ENCODE measurements at places on chromosomes 4 and X.

- DNase-seq: no peak
These were observed 44.3 kb downstream of the RASGEF1B start for GRCh38 chr4:81427344-81427821.

DNA sequence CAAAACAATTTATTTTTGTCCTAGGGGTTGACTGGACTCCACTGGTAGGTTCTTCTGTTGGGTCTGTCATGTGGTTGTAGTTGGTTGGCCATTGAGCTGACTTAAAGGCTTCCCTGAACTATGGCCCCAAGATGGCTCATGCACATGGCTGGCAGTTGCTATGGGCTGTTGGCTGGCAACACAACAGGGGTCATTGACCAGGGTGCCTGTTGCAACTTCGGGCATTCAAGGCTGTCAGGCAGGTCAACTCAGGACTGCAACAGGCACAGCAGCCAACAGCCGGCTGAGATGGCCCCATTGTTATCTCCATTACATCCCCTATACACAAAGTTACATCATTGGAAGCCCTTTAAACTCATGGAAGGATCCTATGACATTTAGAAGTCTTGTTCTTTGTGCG is 109.7 kb upstream of the CPEB2 start:
- no peak for DNase-seq

- no peak for DNase-seq
These were observed 26.0 kb downstream of the CAPN6 start for GRCh38 chrX:111244235-111244750.

GRCh38 chrX:132270699-132271098 is 51.5 kb upstream of the RAP2C start:
- no peak for DNase-seq

DNA sequence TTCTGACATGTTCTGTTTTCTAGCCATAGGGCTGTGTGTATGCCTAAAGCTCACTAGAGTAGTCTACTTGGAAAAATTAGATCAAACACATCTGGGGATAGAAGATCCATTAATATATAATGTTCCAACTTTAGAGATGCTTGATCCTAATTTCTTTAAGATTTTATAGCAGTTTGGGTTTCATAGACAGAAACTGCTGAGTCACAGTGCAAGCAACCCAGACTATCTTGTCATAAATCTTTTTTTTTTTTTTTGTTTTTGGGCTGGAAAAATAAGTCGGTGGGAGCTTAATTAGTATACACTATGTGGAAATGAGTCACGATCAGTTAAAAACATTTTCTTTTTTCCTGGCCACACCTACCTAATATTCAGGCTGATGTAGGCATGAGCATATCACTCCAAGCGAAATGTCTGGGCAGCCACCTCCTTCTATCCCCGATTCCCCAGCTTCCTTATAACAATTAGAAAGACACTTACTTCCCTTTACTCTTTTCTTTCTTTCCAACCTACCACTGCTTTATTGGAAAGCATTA is 58.2 kb upstream of the CASK start:
- no peak for DNase-seq

DNA sequence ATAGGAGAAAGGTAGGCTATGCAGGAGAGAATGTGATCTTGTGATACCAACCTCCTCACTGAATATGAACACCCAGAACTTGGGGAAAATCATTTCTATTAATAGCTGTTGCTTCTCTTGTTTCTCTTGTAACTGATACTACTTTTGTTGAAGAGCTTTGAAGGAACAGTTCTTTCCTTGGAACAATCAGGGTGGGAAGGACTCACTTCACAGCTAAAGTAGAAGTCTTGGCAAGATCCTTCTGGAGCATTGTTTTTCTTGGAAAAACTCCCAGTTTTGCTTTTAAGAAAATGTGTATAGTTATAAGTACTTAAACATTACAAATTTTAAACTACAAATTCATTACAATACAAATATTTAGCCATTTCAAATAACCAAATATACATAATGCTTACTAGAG is 19.1 kb upstream of the XK start:
- no peak for DNase-seq

DNA sequence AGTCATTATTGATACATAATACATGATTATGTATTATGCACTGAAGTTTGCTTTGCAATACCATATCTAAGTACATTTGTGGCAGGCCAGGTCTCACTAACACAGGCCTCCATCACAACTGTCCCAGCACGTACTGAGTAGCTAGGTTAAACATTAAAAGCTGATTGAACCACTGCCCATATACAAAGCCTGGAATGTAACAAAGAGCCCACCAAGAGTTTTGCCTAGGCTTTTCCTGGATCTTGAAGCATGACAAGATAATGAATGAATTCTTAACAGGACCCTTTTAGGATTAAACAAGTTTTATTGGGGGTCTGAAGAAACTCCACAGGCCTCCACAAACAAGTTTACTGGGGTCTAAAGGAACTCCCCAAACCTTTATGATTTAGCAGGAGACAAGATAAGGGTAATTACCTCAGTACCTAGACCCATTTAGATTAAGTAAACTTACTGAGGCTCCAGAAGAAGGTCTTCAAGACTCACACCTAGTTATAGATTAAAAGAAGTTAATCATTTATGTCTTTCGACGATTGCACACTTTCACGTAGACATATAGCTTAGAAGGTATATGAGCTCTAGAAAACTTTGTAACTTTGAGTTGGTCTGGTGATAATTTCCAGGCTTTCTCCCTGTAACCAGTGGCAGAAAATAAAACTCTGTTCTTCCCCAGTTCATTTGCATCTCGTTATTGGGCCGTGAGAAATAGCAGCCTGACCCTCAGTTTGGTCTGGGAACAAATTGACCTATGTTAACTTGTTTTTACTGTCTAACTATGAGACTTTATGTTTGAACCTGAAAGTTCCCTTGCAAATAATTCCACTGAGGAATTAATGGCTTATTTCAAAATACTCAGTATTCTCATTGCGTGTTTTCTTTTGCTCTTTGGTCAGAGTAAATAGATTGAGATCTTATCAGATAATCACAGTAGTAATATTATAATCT is 84.8 kb downstream of the PHEX start:
- no peak for DNase-seq

DNA sequence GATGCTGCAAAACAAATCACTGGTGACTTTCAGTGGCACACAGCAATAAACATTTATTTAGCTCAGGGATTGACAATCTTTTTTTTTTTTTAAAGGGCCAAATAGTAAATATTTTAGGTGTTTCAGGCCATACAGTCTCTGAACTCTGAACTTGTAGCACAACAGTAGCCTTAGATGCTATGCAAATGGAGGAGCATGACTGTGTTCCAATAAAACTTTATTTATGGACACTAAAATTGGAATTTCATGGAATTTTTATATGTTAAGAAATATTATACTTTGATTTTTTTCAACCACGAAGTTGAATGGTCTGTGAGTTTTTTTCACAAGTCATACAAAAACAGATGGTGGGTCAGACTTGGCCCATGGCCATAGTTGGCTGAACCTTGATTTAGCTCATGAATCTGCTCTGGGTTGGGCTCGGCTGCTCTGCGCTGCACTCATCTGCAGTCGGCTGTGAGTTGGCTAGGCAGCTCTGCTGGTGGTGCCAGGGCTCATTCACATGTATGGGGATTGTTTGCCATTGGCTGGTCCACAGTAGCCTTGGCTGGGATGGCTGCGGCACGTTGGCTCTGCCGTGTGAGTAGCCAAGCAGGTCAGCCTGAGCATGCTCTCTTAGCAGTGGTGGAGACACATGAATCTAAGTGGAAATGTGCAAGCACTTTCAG is 231.7 kb upstream of the PGRMC2 start:
- no peak for DNase-seq

DNA sequence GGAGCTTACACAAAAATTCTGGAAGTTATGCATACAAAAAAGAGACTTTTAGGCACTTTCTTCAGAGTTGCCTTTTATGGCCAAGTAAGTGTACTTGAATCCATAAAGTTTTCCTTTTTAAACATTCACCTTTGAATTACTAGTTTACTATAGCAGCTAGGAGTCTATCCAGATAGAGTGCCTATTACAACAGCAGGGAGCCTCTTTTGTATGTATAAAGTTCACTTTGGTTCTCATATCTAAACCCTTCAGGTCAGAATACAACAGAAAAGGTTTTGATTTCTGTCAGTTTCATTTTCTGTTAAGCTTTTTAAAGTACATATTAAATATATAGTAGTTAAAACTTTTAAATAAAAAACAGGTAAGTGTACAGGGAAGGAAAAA is 51.4 kb upstream of the IL13RA1 start:
- DNase-seq: no peak

- DNase-seq: no peak
These were observed 28.3 kb downstream of the GPR143 start for GRCh38 chrX:9737363-9737762.

GRCh38 chr4:110087070-110087708 is 111.2 kb downstream of the ELOVL6 start:
- no peak for DNase-seq

DNA sequence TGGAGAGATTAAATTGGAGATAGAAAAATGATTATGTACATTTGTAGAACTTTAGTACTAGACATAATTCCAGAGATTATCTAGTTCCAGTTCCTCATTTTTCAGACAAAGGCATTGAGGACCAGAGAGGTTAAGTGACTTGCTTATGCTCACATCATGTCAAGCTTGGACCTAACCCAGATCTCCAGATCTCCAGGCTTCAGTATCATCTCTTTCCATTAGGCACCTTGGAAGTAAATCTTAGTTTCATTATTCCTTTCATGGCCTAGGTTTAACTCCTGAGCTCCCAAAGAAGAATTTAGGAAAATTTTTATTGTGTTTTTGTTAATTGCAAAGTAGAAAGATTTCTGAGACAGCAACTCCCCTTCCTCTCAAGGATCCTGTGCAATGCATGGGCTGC is 148.8 kb downstream of the GATB start:
- DNase-seq: no peak

DNA sequence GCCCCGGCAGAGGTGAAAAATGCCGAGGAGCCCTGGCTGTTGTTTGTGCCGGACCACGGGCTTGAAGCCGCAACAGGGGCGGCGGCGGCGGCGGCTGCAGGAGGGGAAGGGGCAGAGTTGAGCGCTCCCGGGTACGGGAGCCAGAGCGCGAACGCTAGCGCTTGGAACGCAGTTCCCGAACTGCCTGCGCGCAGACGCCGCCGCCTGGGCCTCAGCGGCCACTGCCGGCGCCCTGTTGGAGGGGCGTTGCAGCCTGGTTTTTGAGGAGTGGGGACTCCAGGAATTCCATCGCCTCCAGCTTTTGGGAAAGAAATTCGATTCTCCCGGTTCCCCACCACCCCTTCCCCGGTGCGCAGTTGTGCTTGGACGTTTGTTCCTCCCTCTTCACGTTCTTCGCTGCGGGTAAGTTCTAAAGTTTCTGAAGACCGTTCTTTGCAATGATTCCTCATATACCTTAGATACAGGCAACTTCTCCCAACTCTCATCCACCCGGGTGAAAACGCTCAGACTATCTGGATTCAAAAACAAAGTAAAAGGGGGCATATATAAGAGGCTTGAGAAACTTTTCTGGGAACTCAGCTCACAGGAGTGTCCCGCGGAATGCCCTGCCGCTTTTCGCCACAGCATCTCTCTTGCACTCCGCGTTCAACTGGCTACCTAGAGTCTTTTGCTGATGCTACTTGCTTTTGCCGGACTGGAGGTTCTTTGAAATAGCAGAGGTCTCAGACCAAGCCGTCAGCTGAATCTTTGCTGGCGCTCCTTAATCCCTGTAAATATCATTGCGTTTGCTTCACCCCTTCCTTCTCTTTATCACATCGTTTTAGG is 1.0 kb downstream of the FAT4 start:
- DNase-seq: no peak

DNA sequence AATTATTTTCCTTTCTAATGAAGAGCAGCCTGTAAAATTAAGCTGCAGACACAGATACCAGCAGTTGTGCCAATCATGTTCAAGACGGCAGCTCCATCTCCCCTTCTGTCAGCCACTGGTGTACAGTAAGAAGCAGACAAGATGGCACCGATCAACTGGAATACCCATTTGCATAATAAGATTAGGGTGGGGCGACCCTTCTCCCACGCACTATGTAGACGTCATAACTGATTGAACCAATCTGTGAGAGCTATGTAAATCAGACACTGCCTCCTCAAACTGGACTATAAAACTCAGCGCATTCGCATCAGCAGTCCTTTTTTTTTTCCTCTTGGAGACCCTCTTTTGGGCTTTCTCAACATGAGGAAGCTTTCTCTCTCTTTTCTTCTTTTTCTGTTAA is 40.4 kb upstream of the INTS6L start:
- no peak for DNase-seq

DNA sequence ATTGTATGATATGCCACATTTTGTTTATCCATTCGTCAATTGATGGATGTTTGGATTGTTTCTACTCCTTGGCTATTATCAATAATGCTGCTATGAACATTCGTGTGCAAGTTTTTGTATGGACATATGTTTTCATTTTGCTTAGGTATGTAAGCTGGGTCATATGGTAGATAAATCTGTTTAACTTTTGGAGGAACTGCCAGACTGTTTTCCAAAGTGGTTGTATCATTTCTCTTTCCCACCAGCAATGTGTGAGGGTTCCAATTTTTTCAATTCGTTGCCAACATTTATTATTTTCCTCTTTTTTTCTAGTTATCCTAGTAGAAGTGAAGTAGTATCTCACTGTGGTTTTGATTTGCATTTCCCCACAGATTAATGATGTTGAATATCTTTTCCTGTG is 71.8 kb downstream of the DIAPH2 start:
- no peak for DNase-seq

- no peak for DNase-seq
These were observed 22.1 kb upstream of the SCD5 start for GRCh38 chr4:82820689-82821088.

GRCh38 chr4:84956014-84956413 is 10.5 kb downstream of the WDFY3 start:
- no peak for DNase-seq

DNA sequence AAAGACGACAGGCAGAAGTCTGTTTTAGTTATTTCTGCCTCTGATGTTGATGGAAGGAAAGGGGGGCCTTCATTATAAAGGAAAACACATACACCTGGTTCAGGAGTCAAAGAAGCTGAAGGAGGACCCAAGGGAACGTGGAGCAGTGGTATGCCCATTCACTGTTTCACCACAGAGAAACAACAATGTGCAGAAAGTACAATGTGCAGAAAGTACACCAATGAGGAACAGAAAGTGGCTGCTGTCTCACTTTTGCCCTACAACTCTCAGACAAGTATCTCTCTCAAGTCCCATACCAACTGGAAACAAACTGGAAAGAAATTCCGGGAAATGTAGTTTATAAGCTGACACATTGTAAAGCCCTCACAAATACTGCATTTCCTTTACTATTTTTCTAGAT is 564.5 kb downstream of the TRAM1L1 start:
- no peak for DNase-seq

Measured in activated gamma-delta T cell (primary cell).